Left hindlimb (tissue), 1 donor: ENCODE measurements at places on chromosomes 7 and 10.

GRCh38 chr7:11698384-11698871 is 133.6 kb downstream of the THSD7A start:
- DNase-seq, result no peak

DNA sequence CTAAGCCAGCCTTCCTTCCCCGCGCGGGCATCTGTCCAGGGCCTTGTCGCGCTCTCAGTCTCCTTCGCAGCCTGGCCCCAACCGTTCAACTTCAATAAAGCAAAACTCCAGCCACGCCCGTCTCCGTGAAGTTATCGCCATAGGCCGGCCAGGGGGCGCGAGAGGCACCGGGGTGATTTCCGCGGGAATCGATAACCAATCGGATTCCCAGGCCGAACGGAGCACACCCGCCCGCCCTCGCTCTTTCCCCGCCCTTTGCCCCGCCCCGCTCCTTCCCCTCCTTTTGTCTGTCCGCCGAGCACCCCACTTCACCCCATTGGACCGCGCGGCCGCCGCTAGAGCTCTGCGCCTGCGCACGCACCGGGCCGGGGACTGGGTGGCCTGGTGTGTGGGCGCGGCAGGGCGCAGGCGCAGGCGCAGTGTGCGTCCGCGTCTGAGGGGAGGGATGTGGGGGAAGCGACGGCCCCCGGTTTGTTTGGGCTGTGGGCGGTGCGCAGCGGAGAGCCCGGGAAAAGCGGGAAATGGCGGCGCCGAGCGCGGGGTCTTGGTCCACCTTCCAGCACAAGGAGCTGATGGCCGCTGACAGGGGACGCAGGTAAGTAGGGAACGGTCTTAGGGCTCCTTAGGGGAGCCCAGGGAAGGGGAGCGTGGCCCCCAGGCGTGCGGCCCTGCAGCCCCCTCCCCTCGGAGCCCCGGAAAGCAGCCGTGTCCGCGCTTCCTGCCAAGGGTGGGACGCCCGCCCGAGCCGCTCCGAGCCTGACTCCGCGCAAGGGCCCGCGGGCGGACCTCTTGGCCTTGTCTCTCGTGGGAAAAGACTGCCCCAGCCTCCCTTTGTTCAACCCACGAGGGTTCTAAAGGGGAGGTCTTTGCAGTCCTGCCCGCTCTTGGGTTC is at the start of gene CASP2:
Gene CASP2 (plus strand): TSS at position 417 of the 892 bp plus-strand sequence. CDS start 105 bp downstream, at position 522.
- DNase-seq, result peak; percentile 99

DNA sequence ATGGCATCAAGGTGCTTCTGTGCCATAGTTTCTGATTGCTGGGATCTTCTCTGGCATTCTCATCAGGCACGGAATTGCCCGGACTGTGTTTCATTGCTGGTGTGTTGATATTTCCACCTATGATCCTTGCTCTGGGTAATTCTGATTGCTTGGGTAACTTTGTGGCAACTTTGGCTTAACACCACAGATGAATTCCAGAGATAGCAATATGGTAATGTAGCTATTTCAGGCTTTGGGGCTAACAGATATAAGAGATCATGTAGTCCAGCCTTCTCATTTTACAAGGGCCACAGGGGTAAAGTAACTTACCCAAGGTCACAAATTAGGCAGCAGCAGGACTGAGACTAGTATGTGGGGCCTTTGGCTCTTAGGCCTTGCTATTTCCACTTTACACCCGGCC is 53.9 kb upstream of the PLPP4 start:
- no peak for DNase-seq

DNA sequence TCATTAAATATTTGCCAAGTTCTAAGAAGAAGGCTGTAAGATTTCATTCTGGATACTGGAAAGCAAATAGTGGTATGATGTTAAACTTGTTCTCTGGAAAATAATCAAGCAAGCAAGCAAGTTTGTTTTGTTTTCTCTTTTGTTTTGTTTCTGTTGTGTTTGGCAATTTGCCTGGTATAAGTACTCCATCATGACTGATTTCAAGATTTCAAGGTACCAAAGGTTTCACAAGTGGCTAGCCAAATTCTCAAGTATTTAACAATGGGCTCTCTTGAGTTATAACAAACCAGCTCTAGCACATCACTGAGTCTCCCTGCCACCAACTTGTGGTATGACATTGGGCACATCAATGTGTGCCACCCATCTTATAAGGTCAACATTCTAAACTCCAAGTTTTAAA is 151.7 kb upstream of the IGFBP3 start:
- no peak for DNase-seq

DNA sequence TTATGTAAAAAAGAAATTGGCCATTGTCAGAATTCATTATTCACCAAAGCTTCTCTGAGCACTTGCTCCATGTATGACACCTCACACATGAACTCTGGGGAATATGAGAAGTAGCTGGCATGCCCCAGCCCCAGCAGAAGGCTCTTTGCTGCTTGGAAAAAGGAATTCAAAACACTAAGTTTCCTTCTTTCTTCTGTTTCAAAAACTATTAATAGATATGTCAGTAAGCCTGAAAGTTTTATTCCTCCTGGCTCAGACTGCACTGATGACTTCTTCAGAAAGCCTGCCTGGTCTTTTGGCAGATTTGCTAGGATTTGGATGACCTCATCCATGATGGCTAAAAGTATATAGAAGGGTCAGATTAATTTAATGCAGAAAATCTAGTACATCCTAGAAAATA is 511.0 kb downstream of the GFRA1 start:
- DNase-seq, result no peak
